ENCODE measurements at places on chromosomes 1 and 21. TPM values are rescaled to one million over a fixed set of nuclear protein-coding genes. Genes with fewer than 3 reads are reported as not detected.
A peak's percentile ranks its signal among the peaks of the same experiment; 100 is the strongest.

- no peak for DNase-seq
Measured at GRCh38 chr21:44958471-44959191, 18.8 kb downstream of the SLX9 start.

HSPA6 gene
- polyA plus RNA-seq: 3.4 TPM

DNA sequence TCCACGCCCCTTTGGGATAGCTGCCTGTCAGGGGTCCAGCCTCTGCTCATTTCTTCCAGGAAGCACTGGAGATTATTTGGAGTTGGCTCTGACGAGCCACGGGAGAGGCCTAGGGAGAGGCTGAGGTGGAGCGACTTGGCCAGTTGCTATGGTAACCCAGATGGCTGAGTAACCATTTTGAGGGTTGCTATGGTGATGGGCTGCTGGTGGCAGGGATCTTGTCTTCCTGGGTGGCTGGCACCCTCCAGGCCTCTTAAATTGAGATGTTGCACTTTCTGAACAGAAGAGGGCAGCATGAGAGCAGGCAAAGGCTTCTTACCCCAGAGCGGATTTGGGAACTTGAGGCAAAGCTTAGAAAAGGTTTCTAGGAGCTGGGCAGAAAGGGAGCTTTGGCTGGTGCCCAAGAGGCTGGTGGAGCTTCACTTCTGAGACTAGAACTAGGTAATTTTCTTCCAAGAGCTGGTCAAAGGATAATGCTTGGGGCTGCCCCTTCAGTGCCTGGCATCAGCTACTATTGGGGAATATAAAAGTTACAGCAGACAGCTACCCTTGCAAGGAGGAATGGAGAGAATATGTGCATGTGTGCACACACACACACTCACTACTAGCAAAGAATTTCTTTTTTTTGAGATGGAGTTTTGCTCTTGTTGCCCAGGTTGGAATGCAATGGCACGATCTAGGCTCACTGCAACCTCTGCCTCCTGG is 72.5 kb downstream of the NDUFS5 start:
- peak; percentile 93 for DNase-seq

DNA sequence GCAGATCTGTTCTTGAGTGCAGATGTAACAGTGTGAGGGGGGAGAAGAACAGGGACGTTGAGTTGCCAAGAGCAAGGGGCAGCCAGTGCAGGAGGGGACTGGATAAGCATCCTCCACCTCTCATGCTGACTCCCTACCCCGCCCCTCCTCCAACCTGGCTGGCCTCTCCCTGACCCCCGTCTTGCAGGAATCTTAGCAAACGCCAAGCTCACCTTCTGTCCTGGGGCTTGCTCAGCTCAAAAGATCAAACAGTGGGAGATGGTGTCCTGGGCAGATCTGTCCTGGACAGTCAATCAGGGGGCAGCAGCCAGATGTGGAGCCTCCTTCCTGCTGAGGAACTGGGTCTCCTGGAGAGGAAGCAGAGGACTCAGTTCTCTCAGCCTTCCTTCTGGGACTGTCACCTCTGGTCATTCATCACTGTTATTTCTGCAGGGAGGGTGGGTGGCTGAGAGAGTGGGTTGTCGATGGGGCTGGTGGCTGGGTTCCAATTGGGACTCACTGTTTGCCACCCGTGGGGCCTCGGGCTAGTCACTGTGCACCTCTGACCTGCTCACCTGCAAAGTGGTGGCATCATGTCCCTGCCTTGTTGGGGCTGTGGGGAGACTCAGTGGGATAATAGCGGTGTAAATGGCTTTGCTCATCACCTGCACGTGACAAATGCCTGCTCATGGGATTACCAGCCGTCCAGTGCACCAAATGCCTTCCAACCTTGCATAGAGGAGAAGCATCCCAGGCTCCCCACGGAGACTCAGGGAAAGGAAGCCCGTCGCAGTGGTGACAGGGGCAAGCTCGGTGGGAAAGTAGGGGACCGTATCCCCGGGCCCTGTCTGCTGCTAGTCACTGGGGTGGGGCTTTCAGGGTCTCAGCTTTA is 154.4 kb downstream of the PTPRU start:
- no peak for DNase-seq

DNA sequence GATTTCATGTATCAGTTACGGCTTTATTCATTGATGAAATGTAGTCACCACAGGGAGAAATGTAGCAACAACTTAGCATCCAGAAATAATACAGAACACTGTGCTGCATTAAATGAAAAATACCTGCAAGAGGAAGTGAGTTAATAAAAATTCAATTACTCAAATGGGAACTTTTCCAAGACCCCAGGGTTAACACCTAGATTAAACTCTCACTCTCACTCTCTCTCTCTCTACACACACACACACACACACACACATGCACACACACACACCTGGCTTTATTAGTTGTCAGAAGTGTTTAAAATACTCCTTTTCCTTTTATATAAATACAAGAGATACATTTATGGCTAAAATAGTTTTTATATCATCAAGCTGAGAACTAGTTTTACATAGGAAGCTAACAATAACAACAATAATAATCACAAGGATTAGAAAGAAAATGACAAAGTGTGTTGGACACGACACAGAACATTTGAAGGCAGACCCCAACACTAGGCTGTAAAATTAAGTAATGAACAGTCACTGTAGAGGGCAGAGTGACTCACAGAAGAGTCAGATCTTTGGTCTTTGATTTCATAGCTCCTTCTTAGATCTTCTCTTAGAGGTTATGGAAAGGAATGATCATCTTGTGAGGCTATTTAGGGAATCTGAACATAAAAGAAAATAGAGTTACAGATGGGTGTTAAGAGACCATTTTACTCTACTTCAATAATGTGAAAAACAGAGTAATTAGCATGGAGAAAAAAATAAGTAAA is 1266.0 kb upstream of the ADGRL2 start:
- no peak for DNase-seq

DNA sequence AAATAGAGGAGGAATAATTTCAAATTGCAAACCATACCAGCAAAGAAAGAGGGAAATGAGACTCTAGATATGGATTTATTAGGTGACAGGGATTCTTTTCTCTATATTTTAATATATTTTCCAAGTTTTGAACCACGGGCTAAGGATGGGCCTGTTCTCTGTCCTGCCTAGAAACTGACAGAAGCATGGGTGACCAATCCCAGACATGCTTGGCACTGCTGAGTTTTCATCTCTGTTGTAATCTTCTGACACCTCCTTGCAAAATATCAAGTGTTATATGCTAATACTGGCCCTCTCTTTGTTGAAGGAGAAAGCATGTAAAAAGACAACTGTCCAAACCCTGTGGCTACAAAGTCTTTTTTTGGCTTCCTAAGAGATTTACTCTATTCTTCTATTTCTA is 774 bp upstream of the ANGPTL7 start:
- no peak for DNase-seq

GJA8 gene
- not detected for polyA plus RNA-seq

- DNase-seq: no peak
Measured at GRCh38 chr1:212712451-212713303, 13.0 kb upstream of the BATF3 start.
